ENCODE measurements at places on chromosomes 12 and 14.

DNA sequence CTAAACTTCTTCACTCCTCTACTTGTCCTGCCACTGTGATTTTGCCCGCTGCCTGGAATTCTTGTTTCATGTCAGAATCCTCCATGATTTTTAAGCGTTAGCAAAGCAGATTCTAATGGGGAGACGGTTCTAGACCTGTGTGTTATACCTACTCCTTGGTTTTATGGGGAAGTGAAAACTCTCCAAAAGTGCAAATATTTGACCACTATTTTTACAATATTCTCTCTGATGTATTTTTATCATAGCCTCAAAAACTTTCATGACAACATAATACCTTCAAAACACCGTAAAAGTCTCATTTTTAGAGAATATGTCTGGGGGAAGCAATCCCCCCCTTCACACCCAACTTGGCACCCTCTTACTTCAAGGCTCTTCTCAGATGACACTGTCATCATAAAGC, 12.9 kb upstream of the KRAS start:
- no peak for DNase-seq

DNA sequence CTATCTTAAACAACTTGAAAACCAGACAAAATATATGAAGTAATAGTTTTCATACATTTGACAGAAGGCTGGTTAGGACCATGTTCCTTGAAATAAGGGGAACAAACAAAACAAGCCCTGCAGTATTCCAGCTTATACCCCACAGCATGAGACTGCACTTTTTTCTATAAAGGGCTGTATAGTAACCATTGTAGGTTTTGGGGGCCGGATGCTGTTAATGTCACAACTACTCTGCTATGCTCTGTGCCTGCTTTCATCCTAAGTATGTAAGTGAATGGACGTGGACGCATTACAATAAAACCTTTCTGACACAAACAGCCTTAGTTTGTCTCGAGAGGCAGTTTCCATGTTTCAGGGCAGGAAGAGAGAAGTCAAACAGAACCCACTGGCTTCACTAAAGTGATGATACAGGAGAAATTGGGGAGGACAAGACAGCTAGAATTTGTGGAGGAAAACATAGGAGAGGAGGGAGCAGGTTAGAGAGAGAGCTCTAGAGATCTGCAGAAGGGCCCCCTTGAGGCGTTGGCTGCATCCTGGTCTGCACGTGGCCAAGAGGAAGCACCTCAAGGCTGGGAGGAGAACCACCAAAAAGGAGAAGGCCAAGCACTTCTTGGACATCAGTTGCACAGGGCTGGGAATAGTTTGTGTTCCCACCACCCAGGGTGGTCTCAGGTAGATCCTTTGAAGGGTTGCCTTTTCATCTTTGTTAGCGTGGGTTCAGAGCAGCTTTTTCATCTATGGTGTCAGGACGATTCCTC, 63.7 kb downstream of the TRAF3 start:
- no peak for DNase-seq

DNA sequence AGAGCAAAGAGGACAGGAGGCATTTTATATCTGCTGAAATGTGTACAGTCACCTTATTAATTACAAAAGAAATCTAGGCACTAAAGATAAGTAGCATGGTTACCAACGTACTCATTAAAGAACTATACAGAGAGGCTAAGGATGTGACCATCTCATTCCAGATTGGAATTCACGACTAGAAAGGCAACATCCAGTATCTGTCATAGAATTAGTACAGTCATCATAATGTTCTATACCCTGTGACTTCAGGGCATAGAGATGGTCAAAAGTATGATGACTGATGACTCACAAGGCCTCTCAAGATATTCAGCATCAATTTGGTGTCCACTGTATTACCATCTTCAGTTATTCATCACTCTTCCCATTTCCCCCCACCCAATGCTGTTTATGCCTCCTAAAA, 144.0 kb upstream of the PLEKHG7 start:
- DNase-seq: no peak

GRCh38 chr12:24055747-24056146, 106.3 kb upstream of the SOX5 start:
- DNase-seq: no peak

- no peak for DNase-seq
Measured at GRCh38 chr12:75853626-75854025, 177.9 kb downstream of the PHLDA1 start.

GRCh38 chr12:120733574-120733973, 7.9 kb downstream of the ACADS start:
- DNase-seq: no peak

GRCh38 chr12:4039931-4040330, 166.7 kb upstream of the PARP11 start:
- no peak for DNase-seq

DNA sequence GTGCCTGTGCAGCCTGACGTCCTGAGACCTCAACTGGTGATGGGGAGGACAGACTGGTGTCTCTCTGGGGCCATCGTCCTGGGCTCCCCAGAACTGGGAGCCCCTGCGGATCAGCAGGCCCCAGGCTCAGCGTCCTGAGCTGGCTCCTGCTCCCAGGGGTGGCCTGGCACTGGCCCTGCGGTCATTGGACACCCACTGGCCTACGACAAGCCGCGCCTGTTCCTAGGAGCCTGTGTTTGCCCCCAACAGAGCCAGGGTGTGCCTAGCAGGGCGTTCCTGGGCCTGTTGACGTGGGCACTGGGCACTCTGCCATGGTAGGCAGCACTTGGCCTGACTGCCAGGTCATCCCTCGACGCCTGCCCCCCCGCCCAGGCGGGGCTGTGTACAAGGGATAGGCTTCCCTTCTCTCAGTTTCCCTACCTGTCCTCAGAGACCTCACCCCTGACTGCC, 8.4 kb downstream of the ADSS1 start:
- no peak for DNase-seq

DNA sequence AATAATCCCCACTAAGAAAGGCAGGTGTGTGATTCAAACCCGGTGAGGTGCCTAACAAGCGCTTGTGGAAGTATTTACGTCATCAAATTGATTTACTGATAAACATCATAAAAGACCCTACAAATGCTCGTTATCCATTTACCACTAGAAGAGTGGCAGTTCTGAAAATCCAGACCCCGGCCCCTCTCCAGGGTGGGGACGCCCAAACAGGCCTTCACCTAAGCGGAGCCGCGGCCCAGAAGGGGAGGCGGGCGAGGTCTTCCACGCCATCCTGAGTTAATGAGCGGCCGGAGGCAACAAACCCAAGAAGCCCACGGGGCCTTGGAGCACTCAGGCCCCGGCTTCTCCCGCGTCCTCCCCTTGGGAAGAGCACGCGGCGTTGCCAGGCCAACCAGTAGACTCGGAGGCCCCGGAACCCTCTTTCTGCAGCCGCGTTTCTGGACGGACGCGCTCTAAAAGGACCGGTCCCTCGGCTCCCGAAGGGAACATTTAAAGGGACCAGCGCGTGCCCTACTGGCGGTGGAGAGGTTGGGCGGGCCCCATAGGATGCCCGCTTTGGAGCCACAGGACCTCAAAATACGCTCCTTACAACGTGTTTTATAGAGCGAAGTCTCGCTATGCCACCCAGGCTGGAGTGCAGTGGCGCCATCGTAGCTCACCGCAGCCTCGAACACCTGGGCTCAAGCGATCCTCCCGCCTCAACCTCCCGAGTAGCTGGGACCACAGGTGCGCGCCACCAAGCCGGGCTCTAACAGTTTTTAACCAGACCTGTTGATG, 3.5 kb downstream of the PTPN21 start:
- DNase-seq: no peak

DNA sequence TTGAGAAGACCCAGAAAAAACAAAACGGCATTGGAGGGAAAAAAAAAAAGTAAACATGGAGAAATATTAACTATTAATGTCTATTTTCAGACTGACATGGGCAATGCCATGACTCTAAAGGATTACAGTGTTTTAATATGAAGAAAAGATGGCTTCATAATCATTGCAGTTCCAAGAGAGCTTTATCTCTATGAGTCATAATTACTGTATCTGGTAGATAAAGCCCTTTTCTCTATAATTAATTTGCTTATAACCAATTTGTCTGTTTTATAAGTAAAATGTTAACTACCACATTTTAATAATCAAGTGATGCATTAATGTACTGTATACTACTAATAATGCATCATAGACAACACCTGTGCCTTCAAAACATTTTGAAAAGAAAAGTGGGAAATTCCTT, 59.7 kb downstream of the CLIP1 start:
- no peak for DNase-seq

DNA sequence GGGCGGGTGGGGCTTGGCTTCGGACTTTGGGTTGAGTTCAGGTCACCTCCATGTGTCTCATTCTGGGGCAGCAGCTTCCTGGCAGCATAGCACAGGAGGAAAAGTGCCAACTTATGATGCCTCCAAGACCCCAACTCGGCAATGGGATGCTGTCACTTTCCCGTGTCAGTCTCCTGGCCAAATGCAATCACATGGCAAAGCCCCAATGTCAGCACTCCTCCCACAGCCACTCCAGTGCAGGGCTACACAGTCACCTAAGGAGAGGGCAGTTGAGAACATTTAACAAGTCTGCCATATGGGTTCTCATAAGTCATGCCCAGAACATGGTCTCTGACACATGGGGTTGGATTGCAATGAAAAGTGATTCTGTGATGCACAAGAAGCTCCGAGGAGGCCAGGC, 26.7 kb downstream of the ELK3 start:
- DNase-seq: no peak

- DNase-seq: no peak
Measured at GRCh38 chr14:52013984-52014600, 24.7 kb downstream of the RTRAF start.

GRCh38 chr12:122250536-122250935, 15.8 kb downstream of the VPS33A start:
- DNase-seq: no peak

- DNase-seq: no peak
Measured at GRCh38 chr12:23560611-23561010, 388.9 kb downstream of the SOX5 start.

- no peak for DNase-seq
Measured at GRCh38 chr14:102909462-102909861, 13.0 kb upstream of the AMN start.
